ENCODE measurements at places on chromosomes 7 and 10.

DNA sequence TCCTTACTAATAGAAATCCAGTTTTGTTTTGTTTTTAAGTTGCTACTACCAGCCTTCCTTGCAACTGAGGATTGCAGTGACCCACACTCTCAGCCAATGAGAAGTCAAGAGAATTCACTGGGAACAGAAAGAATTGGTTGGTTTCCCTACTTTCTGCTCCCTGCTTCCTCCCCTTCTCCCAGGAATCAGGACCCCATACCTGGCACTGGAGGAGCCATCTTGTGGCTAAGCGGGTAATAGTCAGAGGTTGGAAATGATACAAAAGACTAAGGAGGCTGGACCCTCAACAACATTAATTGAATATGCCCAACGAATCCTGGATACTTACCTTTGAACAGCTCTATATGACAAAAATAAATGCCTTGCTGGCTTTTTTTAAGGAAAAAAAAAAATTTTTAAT lies 6.3 kb downstream of the TMEM176A start:
- DNase-seq, result no peak

- DNase-seq, result no peak
Measured at GRCh38 chr7:30525429-30525828, 20.8 kb upstream of the GGCT start.

GRCh38 chr7:152085131-152085530 lies 59.7 kb downstream of the GALNT11 start:
- DNase-seq, result no peak

DNA sequence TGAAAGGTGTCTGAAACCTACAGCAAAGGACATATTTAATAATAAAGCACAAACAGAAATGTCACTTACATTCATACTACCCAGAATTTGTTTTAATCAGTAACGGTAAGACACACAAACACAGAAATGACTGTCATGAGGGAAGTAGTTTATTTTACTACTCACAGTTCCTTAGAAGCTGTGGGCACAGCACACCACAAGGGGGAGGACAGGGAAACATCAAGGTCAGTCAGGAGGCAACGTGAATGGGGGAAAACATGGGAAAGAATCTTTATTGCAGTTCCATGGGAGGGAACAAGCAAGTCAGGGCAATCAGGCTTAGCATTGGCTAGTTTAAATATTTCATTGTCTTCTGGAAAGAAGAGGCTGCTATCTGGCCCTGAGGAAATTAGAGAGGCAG lies 123.8 kb upstream of the PDSS1 start:
- no peak for DNase-seq

DNA sequence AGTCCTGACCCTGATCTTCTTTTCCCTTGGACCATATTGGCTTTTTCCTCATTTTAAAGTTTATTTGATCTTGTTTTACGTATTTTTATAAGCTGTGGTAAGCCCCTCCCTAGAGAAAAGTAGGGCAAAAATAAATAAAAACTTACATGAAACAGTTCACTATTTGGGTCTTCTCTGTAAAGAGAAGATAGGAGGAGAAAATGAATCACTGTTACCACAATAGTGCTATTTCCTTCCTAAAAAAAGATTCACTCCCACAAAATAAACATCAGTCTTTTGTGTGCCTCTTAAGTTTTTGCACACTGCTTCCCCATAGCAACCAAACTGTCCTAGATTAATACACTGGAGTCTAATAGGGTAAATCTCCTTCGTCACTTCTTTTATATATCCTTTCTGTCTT lies 1.4 kb upstream of the SVIL start:
- no peak for DNase-seq

- no peak for DNase-seq
Measured at GRCh38 chr10:2885288-2886278, 181.8 kb upstream of the PFKP start.

DNA sequence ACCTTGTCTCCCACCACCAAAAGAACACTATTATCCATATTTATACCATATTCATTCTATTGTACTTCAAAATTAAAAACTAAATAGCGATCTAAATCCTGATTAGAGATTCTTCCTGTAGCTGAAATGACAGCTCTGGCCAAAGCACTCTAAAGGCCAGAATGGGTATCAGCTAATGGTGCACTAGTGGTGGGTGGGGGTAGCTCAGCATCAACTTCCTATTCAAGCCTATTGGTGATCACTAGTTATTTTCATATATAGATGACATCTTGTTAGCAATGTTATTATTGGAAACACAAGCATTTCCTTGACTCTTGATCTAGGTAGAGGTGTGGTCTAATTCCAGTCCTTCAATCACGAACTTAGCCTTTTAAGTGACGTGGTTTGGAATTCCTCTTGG lies 43.6 kb downstream of the TET1 start:
- DNase-seq, result no peak

GRCh38 chr7:44971188-44971901 lies 7.5 kb downstream of the MYO1G start:
- no peak for DNase-seq

DNA sequence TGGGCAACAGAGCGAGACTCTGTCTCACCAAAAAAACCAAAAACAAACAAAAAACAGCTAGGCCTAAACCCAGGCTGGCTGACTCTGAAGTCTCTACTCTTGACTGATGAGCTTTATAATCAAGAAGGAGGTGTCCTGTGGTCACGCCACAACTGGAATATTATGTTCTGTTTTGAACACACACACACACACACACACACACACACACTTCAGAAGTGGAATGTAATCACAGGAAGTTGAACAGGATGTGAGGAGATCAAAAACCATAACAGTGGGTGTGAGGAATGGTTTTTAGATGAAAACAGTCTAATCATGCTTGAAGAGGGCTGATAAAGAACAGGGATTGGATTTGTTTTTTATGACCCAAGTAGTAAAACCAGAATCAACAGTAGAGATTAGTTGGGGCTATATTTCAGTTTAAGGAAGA lies 51.1 kb upstream of the IL6 start:
- no peak for DNase-seq

DNA sequence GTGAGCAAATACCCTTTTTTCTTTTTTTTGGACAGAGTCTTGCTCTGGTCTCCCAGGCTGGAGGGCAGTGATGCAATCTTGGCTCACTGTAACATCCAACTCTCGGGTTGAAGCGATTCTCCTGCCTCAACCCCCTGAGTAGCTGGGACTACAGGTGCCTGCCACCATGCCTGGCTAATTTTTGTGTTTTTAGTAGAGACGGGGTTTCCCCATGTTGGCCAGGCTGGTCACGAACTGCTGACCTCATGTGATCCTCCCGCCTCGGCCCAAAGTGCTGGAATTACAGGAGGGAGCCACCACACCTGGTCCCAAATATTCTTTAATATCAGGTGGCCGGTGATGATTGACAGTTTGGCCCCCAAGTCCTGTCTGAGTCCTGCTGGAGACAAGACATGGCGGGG lies 6.6 kb downstream of the LAT2 start:
- DNase-seq, result no peak

- DNase-seq, result no peak
Measured at GRCh38 chr7:44154703-44155102, 13.6 kb upstream of the MYL7 start.

DNA sequence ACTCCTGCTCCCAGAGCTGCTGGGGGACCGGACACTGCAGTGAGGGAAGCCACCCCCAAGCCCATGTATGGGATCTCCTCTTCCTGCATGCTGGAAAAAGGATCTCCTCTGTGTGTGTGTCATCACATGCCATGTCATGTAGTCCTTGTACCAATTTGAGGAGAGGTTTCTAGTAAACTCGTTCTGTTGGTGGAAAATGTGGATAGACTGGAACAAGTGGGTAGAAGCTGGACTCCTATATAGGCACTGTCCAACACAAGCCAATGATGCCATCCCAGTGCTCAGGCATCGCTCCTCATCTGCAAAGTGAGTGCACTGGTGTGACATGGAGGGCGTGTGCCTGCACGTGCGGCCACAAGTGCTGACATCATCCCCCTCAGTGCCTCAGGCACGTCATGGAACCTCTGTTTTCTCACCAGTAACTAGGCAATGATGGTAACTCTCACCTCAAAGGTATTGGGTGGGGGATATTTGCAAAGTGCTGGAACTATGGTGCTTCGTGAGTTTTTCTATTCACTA lies 19.3 kb downstream of the MYO1G start:
- no peak for DNase-seq

DNA sequence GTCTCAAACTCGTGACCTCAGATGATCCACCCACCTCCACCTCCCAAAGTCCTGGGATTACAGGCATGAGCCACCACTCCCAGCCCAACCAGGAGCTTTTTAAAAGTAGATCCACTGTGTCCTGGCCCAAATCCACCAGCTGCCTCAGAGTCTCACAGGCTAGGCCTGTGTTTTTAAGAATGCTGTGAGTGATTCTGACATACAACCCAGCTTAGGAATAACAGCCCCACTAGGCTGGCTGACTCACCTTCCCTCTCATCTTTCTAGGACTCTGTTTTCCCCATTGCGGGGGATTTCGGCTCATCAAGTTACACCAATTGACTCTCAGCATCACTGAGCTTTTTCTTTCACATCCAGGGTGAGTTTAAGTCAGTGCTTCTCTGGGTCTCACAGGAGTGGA lies 207.6 kb downstream of the SKIDA1 start:
- no peak for DNase-seq

GRCh38 chr10:78047314-78047891 lies 13.7 kb downstream of the RPS24 start:
- peak; percentile 64 for DNase-seq

DNA sequence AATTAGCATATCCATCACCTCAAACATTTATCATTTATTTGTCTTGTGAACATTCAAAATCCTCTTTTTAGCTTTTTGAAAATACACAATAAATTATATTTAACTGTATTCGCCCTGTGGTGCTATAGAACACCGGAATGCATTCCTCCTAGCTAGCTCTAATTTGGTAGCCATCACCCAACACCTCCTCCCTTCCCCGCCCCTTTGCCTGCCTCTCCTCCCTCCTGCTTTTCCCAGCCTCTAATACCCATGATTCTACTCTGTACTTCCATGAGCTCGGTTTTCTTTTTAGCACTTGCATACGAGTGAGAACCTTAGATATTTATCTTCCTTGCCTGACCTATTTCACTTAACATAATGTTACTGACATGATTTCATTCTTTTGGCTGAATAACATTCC lies 80.1 kb downstream of the ANKRD26 start:
- no peak for DNase-seq

- DNase-seq, result no peak
Measured at GRCh38 chr10:106440355-106440754, 724.2 kb downstream of the SORCS1 start.

DNA sequence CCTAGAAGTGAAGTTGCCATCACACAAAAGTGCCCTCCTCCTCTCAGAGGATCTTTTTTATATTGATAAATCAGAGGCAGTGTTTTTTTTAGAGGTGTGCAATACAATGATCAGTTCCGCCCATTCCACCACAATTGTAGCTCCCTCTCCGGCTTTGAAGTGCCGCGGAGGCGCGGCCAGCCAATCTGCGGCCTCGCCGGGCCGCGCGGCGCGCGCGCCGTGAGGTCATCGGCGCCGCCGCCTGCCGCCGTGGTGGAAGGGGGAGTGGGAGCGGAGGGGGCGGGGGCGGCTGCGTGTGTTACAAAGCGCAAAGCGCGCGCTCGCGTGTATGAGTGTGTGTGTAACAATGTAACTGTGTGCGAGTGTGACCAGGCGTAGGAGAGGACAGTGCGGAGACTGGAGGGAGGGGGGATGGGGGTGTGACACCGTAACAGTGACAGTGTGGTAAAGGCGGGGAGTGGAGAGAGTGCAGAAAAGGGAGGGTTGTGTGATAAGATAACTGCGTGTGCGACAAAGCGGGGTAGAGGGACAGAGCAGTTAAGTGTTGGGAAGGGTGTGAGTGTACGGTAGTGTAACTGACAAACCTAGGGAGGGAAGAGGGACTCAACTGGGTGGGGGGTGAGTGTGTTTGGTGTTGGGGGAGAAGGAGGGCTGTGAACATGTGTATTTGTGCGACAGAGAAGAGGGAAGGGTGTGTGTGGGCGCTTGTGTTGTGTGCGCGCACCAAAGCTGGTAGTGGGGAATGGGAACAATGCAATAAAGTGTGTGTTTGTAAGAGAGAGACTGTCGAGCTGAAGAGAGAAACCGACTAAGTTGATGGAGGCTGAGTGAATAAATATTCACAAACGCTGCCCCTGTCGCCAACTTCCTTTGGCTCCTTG lies at the start of gene SP8:
Gene SP8, minus strand, starts transcription at position 108 of the 881 bp plus-strand sequence. Its CDS starts 88 bp downstream, at position 20.
- DNase-seq, result peak; percentile 82

- DNase-seq, result no peak
Measured at GRCh38 chr10:78354101-78354500, 320.4 kb downstream of the RPS24 start.

DNA sequence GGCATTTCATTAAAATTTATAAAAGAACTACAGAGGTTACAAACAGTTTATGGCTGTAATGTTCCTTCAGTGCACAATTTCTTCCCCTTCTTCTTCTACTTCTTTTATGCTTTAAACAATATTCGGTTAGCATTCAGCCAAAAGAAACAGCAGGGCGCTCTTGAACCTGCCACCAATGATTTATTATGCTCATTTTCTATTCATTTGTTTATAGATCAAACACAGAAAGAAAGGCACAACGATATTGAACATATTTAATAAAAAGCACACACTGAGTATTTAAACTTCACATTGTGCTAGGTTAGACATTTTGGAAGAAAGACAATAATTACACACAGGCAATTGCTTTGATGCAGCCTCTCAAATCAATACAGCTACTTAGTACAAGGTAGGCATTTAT lies 1025.8 kb upstream of the LRRN3 start:
- peak; percentile 98 for DNase-seq

DNA sequence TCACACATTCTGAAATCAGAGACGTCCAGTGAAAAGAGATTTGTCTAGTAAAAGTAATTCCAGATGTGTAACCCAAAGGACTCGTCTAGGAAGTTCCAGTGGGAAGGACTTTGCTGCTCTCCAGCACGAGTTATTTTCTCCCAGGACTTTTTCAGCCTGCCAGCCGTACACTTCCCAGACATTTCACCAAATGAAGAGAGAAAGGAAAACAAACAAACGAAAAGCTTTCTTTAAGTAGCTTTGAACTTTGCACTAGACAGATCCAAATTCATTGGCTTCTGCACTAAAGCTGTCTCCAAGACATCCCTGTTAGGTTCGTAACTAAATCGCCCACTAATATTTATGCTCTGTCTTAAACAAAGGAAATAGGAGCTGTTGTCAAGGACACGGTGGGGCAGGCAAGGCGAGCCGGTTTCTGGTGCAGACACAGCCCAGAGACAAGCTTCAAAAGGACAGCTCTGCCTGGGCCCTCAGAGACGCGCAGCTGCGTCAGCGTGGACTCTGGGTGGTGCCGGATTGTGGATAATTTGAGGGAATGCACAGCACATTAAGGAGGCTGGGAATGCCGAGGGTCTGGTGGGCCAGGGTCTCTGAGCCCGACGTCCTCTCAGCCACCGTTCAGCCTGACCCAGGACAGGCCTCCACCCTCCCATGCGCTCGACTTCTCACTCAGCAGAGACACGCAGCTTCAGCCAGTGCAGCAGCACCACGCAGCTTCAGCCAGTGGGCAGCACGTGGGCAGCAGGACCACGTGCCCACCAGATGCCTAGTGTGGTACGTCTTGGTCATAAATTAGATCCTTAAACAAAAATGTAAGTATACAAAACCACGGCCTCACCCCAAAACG lies 64.1 kb upstream of the INSIG1 start:
- DNase-seq, result no peak

Measured in NCI-H1105 treated with DMSO at 0.1 percent for 48 hours (cell line).